ENCODE measurements at places on chromosomes 11 and 22. TPM values are rescaled to one million over a fixed set of nuclear protein-coding genes. Genes with fewer than 3 reads are reported as not detected.
A peak's percentile ranks its signal among the peaks of the same experiment; 100 is the strongest.

OR51B5 gene
- total RNA-seq = not detected

DNA sequence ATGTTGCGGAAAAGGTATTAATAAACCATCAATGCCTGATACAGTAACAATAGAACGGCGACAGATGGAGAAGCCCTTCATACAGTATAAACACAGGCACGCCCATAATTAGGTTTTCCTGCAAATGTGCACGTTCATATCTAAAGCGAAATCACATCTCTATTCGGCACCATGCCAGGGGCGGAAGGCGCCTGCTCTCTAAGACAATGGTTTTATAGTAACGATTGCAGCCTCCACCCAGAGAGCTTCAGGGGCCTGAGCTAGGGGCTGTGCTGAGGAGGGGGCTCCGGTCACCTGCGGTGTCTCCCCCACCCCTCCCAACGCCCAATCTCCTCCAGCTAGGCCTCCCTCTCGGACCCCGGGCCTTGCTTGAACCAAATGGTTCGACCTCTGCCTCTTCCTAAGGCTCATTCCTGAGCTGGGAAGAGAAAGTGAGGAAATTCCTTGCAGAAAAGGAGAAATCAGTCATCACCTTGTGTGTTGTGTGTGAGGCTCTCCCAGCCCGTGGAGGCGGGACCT lies 9.6 kb downstream of the KRTAP5-5 start:
- peak; percentile 85 for DNase-seq

DNA sequence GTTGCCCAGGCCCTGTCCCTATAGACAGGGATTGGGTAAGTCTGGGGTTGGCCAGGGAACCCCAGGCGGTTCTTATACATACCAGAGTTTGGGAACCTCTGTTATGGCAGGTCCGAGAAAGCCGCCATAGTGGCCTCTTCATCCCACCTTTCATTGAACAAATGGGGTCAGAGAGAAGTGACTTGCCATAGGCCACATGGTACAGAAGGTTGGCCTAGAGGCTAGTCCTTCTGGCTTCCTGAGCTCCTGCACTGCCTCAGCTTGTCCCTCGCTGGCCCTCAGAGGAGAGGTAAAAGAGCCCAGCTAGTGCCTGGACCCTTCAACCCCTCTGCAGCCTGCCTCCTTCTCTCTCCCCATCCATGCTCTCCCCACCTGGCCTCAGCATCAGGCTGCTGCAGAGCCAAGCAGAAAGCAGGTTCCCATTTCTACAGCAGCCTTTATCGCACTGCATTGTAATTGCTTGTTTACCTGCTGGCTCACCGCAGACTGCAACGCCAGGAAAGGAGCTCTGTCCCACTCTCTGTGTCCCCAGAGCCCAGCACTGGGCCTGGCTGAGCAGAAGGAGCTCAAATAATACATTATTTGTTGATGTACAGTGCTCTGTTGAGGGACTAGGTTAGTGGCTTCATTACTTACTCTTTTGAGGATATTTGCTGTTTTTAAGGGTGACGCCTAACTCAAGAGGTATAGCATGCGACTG lies 103.6 kb downstream of the TRIM29 start:
- no peak for DNase-seq

DNA sequence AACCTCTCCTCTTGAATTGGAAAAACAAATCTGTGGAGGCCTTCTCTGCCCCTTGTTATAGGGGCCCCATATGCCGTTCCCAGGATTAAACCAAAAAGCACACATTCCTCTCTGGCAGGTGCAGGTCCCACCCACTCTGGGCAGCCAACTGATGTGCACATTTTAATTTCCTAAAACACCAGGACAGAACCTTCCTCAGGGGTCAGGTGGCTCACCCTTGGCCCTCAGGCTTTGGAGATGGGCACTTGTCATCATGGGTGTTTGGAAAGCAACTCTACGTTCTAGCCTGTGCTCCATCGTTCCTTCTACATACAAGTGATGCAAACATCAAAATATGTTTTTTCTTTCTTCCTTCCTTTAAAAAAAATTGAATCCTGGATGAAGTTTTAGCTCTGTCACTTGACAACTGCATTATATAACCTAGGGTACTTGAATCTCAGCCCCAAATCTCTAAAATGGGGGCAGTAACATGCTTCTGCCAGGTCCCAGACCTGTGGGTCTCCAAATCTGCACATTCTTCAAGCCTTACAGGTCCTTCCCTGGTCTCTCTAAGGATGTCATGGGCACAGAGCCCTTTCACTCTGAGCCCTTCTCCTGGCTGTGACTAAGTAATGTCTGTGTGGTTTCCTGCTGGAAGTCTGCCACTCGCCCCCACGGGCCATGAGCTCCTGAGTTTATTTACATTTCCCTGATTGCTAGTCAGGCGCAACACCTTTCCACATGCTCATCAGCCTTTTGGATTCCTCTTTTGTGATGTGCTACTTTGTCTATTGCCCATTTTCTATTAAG lies 43.8 kb downstream of the KCNQ1OT1 start:
- DNase-seq = peak; percentile 8

- DNase-seq = peak; percentile 76
Measured at GRCh38 chr11:59206635-59207034, 6.1 kb downstream of the MPEG1 start.

GRCh38 chr11:95152876-95153856 lies 63.5 kb downstream of the ENDOD1 start:
- no peak for DNase-seq

- DNase-seq = peak; percentile 17
Measured at GRCh38 chr11:64729851-64730382, 6.9 kb upstream of the NRXN2 start.

- DNase-seq = no peak
Measured at GRCh38 chr22:30598986-30599385, 7.3 kb upstream of the PES1 start.

DNA sequence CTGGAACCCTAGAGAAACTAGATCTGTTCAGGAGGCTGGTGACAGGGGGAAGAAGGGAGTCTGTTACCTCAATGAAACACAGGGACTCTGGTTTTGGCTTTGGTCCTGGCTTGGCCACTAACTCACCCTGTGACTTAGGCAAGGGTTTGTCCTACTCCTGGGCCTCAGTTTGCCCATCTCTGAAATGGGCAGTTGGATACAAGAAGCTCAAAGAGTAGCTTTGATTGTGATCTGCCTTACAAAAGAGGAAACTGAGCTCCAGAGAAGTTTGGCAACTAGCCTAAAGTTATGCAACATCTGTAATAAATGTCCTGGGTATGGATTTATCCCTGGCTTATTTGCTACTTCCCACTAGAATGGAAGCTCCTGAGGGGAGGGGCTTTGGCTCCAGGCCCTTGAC lies 24.0 kb upstream of the LMO1 start:
- no peak for DNase-seq

DNA sequence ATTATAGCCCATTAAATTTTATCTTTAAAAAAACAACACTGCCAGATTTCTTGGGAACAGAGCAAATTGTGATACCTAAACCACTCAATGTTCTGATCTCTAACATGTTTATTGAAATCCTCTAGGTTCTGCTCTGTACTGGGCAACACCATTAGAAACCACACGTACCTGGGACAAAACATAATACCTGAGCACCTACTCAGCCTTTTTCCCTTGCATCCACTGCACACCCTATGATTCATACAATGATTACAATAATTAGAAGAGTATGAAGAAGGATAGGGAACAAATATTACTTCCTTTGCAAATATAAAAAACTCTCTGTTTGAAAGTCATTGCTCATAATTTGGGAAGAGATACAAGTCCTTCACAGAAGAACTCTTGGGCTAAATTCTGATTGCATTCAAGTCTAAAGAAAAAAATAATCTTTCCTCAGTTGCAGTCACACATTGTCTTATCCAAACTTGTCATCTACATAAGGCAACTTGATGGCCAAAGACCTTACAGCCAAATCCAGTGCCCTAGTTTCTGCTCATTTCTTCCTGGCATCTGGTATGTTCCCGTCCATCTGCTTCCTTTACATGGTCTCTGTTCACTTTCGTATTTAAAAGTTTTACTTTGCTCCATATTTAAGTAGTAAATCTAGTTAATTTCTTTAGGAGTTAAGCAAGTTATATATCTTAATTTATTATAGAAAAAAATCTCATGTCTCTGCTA lies 407.4 kb downstream of the LRRC4C start:
- no peak for DNase-seq
